AG04449 (cell line): ENCODE measurements at places on chromosomes 12 and 14.

DNA sequence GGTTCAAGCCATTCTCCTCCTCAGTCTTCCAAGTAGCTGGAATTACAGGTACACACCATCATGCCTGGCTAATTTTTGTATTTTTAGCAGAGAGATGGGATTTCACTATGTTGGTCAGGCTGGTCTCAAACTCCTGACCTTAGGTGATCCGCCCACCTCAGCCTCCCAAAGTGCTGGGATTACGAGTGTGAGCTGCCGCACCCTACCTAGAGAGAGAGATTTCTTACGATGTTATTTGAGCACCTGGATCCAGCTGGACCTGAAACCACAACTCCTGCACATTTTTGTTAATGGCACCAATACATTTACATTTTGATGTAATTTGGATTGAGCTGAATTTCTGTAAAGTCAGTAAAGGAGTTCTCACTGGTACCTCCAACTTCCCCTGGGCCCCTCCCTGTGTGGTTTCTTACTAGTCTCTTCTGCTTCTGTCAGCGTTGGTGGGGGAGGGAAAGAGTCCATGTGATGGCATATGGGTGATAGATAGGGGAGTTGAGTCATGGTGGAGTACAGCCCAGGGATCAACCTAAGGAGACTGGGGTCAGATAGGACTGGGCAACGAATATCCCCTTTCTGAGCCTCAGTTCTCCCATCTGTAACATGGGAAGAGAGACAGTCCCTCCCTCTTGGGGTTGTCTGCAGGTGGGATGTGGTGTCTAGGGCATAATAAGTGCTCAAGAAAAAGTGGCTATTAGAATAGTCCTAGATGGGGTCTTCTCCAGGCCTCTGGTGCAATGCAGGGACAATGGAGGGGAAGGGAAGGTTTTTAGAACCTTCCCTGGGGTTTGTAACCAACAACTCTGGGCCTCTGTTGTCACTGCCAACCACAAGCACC lies 83.3 kb upstream of the MED13L start:
- no peak for DNase-seq

DNA sequence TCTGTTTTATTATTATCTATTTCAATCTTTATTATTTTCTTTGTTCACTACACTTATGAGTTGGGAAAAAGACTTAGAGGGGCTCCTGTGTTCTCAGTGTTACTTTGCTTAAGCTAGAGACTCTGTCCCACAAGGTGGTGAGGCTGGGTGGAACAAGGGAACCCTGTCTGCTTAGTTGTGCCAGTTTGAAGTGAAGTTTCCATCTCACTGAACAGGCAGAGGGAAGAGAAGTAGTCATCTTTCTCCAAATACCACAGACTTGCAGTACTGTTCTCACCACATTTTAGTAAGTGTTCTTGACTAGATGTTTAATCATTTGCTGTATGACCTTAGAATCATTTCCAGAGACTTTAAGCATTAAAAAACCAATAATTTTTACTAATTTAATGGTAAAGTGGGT lies 195.7 kb upstream of the NEDD1 start:
- no peak for DNase-seq

DNA sequence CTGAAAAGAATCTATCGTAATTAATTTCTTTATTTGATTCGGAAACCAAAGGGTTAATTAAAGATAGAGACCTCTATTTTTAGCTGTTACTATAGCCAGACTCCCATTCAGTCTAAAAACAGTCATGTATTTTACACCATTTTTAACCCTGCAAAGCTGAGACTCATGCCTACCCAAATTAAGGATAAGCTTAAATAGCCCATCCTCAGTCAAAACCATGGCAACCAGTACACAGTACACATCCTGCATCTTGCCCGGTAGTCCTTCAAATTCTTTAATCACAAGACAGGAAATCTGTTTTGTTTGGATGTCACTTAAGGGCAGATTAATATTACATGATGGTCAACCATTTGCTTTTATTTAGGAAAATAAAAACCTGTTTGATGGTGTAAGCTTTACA lies 25.5 kb upstream of the KCNK10 start:
- DNase-seq = no peak

GRCh38 chr14:61564618-61565091 lies 130.7 kb upstream of the HIF1A start:
- peak; percentile 93 for DNase-seq

GRCh38 chr14:22545842-22546721 lies 42.9 kb downstream of the DAD1 start:
- no peak for DNase-seq

DNA sequence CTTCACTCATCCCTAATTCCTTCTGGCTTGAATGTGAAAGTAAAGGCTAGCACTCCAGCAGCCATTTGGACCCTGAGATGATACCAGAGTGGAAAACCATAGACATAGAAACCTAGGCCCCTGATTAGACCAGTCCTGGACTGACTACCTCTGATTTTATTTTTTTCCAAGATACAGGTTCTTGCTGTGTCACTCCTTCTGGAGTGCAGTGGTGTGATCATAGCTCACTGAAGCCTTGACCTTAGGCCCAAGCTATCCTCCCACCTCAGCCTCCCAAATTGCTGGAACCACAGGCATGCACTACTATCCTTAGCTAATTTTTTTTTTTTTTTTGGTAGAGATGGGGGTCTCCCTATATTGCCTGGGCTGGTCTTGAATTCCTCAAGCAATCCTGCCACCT lies 74.4 kb upstream of the STAC3 start:
- no peak for DNase-seq

DNA sequence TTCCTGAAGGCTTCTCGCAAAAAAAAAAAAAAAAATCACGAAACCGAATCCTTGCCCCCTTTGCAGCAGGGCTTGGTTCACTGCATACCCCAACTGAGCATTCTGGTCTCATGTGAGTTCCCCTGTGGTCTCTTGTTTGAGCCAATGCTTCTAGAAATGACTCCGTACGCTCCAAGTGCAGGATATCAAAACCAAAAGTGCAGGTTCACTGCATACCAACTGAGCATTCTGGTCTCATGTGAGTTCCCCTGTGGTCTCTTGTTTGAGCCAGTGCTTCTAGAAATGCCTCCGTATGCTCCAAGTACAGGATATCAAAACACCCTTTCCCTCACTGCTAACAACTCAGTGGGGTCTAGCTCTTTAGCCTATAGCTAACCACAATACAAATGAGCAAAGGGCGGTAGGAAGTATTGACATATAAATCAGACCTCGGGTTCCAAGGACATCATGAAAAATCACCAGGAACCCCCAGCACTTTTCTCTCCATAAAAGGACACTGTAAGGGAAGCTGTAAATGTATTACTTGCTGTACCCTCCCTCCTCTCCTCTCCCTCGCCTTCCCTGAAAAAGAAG lies 206.3 kb upstream of the NOS1 start:
- no peak for DNase-seq

DNA sequence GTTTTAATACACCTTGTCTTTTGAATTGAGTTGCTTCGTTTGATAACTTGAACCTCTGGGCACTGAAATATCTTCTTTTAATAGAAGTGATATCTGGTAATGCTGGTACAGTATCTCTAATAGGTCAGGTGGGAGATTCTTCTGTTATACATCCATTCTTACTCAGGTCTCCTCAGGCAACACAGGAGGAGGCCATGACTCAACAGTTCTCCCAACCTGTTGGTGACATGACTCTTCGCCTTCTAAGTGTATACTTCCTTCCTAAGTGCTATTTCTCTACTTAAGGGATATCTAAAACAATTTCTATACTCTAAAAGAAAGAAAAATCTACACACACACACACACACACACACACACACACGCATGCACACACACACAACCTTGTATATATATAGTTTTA lies 509.1 kb downstream of the PCNX1 start:
- no peak for DNase-seq

DNA sequence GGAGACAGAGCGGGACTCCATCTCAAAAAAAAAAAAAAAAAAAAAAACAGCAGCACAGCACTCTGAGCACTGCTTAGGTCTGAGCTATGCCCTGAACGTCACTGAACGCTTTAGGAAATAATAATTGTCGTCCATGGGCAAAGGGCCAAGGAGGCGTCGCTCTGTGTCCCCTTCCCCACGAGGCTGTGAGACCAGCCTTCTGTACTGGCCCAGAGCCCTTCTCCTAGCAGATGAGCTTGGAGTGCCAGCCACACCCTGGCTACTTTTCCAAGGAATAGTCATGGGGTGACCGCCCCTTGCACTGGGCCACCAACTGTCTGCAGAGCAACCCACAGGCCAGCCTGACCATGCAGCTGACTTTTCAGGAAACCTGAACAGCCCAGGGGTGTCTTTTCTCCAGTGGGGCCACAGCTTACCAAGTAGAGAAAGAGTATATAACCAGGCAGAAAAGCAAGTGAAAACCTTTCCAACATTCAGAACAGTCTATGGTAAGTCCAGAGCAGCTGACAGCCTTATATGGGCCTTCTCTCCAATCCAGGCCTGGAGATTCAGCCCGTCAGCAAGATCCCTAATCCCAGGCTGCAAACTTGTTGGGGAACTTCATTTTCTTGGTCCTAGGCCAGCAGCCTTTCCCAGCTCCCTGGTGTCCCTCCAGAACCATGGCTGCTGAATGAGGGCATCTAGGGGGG lies 28.5 kb downstream of the CD9 start:
- no peak for DNase-seq

DNA sequence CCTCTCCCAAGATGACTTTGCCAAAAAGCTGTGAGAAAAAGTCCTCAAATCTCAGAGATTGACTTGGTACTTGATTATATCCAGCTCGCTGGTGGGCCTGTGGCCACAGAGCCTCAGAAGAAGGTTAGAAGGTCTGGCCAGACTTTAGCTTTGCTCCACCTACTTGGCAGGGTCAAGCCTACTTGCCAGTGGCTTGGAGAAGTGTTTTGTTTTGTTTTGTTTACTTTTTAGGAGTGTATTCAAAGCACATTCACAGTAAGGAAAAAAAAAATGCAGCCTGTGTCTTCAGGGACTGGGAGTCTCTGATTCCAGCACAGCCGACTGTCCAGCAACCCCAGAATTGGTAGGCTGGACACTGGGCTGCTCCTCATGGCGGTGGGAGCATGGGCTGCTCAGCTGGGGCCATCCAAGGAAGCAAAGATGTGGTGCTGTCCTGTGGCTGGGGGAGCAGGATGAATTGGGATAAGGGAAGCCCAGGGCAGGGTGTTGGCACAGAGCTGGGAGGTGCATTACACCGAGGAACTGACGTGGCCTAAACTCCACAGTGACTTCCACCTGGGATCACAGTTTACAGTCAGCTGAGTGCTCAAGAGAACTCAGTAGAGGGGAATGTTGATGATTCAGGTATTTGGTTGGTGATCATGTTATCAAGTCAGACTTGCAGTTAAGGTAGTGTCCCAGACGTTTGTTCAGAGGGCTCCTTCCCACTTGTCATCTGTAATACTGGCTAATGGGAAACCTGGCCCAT lies 73.5 kb downstream of the PPP2R5C start:
- DNase-seq = no peak

GRCh38 chr14:33837943-33838683 lies 112.8 kb downstream of the EGLN3 start:
- no peak for DNase-seq

DNA sequence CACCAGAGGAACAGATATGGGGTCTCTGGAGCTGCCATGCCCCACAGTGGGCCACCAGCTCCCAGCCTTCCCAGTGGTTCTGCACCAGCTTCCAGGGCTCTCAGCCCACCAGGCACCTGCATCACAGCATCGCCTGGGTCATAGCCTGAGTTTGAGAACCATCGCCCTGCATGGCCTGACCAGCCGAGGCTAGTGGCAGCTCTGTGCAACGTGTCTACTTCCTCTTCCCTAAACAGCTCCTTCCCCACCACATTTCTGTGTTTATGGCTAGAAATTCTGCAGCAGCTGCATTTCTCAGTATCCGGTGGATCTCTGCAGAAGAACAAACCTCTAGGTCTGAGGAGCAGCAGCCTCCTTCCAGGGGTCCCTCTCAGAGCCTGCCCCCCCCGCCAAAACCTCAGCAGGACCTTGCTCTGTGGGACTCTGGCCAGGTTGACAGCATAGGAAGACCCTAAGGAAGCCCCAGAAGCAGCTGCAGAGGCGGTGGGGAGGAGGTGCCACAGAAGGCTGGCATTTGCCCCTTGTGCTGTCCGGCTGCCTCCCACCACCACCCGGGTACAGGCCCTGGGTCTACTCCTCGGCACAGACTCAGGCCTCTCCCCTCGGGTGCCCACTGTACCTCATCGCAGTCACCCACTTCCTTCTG lies 47.7 kb downstream of the PSMA6 start:
- no peak for DNase-seq
